ENCODE measurements at places on chromosomes 4 and X.
A peak's percentile ranks its signal among the peaks of the same experiment; 100 is the strongest.

DNA sequence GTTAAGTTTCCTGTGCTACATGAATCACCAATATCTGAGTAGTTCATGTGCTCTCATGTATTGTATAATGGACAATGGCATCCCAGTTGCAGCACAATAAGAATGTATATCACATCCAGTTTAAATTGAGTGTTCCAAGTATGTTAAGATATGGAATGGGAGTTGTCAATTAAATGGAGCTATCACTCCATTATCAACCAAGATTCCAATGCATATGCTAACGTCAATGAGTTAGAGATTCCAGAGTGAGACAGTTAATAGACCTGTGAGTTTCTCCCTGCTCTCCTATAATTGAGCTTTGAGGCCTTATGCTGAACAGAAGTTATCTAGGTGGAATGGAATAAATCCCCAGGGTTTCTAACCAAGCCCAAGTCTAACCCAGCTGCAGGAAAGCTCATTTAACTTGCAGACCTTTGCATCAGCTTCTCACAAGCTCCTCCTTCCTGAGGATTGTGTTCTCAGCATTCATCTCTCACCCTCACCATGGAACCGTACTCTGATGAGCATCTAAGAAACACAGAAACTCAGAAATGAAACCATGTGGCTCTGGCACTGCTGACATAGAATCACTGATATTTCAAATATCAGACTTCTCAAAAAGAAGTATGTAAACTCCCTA is 84.8 kb downstream of the TIGD2 start:
- DNase-seq = peak; percentile 27

DNA sequence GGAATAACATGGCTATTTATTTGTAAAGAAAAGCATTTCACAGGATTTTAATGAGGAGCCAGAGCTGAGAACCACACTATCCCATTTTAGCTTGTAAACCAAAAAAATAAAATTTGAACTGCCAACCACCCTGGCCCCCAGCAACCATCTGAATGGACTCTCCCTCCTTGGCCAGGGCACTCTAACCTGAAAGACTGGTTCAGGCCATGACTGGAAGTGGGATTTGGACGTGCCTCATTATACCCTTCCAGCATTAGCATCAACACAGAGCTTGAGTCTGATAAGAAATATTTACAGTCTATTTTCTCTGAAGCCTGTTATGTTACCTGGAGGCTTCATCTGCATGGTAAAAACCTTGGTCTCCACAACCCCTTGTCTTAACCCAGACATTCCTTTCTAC is 30.0 kb downstream of the METAP1 start:
- DNase-seq = no peak

GRCh38 chrX:14344172-14344940 is 185.0 kb upstream of the GLRA2 start:
- peak; percentile 32 for DNase-seq

DNA sequence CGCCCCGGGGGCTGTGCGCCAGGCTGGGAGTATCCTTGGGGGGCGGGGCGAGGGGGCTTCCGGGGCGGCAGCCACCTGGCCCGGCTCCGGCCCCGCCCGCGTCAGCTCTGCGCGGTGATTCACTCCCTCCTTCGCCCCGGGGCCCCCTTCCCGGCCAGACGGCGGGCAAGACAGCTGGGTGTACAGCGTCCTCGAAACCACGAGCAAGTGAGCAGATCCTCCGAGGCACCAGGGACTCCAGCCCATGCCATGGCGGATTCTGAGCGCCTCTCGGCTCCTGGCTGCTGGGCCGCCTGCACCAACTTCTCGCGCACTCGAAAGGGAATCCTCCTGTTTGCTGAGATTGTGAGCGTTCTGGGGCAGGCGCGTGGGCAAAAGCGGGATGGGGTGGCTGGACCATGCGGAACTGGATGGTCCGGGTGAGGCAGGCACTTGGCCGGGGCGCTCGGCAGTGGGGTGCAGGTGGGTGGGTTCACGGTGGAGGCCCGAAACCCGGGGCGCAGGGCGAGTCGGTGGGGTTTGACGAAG is at the start of gene PLP2:
PLP2 (plus strand) TSS at position 147 of the 528 bp plus-strand sequence; CDS start at position 250, 103 bp downstream.
- peak; percentile 54 for DNase-seq

GRCh38 chr4:11297201-11297600 is 131.5 kb downstream of the HS3ST1 start:
- DNase-seq = peak; percentile 11

GRCh38 chr4:100979736-100980135 is 367.6 kb downstream of the PPP3CA start:
- DNase-seq = no peak

GRCh38 chr4:133151341-133151690 is 2.2 kb downstream of the PCDH10 start:
- DNase-seq = no peak

GRCh38 chrX:135480076-135480475 is 40.4 kb upstream of the INTS6L start:
- DNase-seq = no peak

- no peak for DNase-seq
Observed at GRCh38 chr4:13989501-13989900, 362.0 kb upstream of the BOD1L1 start.

GRCh38 chr4:163077680-163078079 is 89.0 kb downstream of the NAF1 start:
- DNase-seq = no peak

DNA sequence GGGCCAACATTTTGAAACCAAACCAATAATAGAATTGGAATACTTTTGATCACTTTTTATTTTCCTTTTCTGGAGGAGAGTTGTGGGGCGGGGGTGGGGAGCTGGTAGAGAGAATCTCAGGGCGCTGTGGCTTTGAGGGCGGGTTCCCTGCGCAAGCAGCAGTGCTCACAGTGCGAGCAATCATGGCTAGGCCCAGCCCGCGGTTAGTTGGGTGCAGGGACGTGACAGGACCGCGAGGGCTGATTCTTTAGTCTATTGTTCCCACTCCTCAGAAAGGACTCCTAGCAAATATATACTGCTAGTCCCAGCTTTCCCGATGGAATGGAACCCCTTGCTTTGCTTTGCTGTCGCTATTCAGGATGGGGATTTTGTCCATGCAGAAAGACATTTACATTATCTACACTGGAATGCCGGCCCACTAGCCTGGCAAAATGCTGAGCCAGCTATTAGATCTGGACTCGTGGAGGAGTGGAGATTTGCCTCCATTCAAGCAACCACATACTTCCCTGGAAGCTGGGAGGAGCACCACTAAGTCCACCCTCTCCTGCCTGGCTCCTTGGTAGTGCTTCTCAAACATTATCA is 23.9 kb upstream of the APLN start:
- no peak for DNase-seq

- no peak for DNase-seq
Observed at GRCh38 chrX:7638078-7638710, 204.8 kb upstream of the VCX start.

- DNase-seq = no peak
Observed at GRCh38 chr4:111605111-111605510, 540.1 kb upstream of the FAM241A start.

- no peak for DNase-seq
Observed at GRCh38 chr4:3391422-3391821, 50.3 kb upstream of the HGFAC start.

- peak; percentile 26 for DNase-seq
Observed at GRCh38 chrX:154734061-154734781, 16.7 kb downstream of the GAB3 start.

DNA sequence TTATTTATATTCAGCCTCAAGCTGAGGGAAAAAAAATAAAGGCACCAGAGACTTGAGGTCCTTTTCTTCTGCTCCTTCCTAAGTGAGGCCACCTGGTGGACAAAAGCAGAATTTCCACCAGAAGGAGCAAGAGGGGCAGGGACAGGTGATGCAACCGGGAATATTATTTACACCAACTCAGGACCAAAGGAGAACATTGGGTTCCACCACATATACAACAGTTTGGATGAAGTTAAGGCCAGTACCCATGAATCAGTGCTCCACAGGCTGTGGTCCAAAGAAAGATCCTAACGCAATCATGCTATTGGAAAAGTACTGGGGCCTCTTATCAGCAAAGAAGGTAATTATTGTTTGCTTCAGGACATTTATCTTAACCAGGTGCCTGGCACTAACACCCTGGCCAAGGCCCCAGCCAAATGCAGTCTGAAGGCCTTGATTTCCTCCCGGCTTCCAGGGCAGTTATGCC is 57.4 kb downstream of the TSC22D3 start:
- peak; percentile 84 for DNase-seq

DNA sequence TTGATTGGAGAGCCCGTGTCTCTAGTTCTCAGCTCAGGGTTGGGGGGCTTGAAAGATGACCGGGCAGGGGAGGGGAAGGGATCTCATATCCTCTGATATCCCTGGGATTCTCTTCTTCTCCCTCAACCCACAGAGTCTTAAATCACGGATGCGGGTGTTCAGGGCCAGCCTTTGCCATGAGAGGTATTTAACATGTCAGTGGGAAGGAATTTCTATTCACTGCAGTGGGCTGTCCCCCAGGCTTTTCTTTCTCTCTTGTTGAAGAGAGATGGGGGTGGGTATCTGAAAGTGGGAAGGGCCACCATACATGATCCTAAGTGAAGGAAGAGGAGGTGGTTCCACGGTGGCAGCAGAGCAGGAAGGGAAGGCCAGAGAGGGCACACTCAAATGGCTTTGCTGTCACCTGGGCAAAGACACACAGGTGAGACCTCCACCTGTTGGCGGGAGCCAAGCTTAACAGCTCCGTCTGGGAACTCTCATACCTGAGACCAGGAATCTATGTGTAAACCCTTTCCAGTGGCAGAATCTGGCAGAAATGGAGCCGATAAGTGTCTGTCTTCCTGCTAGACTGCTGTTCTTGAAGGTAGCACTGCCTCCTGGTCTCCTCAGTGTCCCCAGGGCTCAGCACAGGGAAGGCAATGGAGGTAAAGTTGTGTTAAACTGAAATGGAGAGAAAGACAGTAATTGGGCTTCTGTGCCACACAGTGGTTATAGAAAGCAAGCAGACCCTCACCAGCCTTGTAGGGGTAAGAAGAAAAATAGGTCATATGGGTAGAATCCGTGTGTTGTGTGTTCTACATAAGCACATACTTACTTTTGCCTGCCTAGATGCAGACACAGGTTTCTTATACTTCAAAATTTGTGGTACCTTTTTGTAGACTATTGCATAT is 49.4 kb downstream of the RHOH start:
- peak; percentile 26 for DNase-seq

DNA sequence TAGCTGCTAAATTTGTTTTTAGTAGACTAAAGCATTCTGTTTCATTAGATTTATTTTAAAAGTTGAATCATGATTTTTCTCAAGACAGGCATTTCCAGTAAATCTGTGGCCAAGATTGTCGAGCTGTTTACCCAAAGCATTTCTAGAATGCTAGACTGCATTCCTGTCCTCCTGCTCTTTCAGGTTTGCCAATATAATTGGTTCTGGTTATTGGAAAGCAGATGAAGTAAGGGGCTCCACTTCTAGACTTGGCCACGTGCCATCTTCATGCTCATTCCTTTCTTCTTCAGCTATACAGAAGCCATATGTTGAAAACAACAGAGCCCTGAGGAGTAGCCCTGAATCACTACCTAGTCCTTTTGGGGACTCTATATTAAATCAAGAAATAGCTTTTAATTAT is 62.5 kb downstream of the PGRMC2 start:
- DNase-seq = peak; percentile 97

- peak; percentile 81 for DNase-seq
Observed at GRCh38 chr4:68466185-68466584, 18.9 kb downstream of the TMPRSS11E start.

- no peak for DNase-seq
Observed at GRCh38 chr4:6595897-6596537, 21.0 kb downstream of the MAN2B2 start.

- DNase-seq = peak; percentile 57
Observed at GRCh38 chr4:7070729-7071511, 3.1 kb upstream of the GRPEL1 start.

DNA sequence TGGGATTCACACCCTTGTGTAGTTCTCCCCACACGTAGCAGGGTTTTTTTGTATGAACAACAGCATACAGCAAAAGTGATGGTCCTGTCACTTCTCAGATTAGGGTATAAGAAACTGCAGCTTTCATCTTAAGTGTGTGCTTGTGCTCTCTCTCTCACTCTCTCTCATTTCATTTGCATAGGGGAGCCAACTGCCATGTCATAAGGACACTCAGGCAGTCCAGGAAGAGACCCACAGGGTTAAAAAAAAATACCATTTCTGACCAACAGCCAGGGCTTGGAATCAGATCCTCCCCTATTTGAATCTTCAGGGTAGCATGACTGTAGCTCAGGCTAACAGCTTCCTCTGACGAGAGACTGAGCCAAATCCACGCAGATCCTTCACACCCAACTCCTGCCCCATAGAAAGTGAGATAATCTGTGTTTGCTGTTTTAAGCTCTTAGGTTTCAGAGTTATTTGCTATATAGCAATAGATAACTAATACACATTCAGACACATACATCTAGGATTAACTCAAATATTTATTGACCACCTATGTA is 331.2 kb downstream of the PAPSS1 start:
- no peak for DNase-seq

DNA sequence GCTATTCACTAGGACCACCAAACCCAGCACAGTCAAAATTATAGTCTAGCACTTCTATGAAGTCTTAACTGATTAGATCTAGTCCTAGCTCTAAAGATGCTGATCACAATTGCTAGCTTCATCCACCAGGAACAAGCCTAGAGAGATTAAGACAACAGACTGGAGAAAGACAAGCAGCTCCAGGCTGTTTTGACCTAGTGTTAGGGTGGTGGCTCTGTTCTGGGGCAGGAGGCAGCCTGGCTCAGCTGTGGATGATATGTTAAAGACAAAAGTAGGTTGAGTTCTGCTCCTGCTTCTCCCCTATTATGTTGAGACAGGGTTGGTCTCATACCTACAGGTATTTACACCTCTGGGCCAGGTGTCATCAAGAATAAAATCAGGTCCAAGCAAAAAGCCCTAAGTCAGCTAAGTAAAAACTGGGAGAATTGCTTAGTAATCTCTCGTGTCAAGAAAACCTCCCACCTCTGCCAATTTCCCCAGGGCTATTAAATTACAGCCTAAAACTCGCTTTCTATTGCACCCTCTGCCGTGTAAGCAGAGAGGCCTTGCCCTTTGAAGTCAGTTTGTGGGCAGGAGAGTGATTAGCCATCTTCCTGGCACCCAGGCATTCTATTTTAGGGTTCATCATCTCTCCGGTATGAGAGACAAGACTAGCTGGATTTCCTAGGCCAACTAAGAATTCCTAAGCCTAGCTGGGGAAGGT is 39.9 kb downstream of the RAB40AL start:
- DNase-seq = peak; percentile 40

GRCh38 chr4:31674313-31674947 is 954.3 kb downstream of the PCDH7 start:
- DNase-seq = peak; percentile 11

DNA sequence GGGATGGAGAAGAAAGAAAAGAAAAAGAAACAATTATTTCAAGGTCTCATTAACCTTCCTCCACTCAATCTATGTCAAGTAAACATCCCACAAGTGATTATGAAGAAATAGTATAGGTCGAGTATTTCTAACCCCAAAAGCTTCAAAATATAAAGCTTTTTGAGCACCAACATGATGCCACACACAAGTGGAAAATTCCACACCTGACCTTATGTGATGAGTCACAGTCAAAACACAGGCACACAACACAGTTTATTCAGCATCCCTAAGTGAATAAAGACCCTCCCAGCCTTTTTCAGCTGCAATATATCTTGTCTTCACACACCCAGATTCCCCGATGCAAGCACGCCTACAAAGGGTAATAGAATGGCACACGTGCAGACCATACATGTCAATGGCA is 51.7 kb upstream of the VEGFC start:
- no peak for DNase-seq

- no peak for DNase-seq
Observed at GRCh38 chrX:48919947-48920717, 1.3 kb upstream of the PIM2 start.
